ENCODE measurements at places on chromosomes 7 and 10.

GRCh38 chr10:63692220-63692896 is 171.2 kb downstream of the REEP3 start:
- DNase-seq, result no peak

DNA sequence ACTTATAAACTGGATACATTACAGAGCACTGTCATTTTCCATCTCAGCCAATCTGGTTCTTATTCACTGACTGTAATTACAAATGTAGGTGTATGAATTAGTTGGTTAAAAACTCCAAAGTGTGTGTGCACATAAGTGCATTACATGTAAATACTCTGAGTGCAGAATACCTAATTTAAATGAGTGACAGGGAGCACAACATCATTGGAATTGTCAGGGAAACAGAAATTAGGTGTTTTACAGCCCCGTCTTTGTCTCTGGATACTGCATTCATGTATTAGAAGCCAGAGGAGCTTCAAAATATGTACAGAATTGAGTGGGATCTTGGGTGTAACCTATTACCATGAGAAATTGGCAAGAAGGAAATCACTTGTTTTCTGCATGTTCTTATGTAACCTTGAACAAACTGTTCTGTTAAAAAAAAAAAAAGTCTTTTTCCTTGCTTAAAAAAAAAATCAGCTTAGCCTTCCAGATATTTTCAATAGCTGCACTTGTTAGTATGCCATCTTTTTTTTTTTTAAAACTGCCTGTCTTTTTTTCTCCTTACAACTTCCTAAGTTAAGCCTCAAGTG is 31.1 kb downstream of the CELF2 start:
- no peak for DNase-seq

DNA sequence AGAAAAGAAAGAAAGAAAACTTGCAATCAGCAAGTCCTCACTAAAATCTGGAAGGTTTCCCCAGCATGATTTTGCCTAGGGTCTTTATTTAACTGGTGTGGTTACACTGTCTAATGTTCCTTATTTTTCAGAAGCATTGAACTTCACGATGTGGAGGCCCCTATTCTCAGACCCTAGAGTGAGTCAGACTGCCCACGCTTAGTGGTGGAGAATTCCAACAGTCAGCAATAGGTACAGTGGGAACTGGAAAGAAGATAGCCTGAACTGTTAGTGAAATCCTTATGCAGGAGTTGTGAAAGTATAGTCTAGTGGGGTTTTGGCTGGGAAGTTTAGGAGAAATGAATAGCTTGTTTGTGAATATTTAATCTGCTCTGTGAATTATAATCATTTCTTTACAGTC is 115.0 kb downstream of the FZD1 start:
- no peak for DNase-seq

DNA sequence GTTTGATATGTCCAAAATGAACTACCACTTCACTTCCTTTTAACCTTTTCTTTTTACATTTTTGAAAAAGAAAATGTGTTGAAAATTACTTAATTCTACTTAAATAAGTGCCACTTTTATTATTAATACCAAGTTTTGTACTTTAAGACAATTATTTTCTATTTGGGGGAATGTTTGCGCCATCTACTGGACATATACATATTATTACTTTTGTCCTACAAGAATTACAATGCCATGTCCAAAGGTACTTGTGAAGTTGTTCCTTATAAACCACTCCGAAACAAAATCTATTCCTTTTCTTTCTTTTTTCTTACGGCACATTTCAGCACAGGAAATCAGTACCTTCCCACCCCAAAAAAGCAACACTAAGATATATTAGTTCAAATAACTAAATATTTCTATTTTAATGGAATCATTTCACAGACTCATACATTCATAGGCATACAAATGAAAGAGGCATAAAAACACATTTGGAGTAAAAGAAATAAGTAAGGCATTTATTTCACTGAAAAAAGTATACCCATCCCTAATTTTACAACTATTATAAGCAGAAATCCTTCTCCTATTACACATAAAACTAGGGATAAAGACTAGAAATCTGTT is 169.9 kb downstream of the RNF133 start:
- DNase-seq, result peak; percentile 61

GRCh38 chr7:148856578-148856881 is 27.6 kb downstream of the EZH2 start:
- DNase-seq, result no peak
